ENCODE measurements at places on chromosomes 2 and 18. TPM values are rescaled to one million over a fixed set of nuclear protein-coding genes. Genes with fewer than 3 reads are reported as not detected.

GRCh38 chr2:186508263-186508662 lies 22.2 kb downstream of the ZC3H15 start:
- no peaks in the 10 kb centered on the region for H3K27me3 ChIP-seq
- no peak for DNase-seq
- no peak overlapping the region for H3K4me3 ChIP-seq
- H3K36me3 ChIP-seq: peaks cover 31% of the 10 kb centered on the region
- no peak overlapping the region for H3K27ac ChIP-seq
- peaks cover 15% of the 10 kb centered on the region for H3K4me1 ChIP-seq

GRCh38 chr2:27873091-27873490 lies 17.1 kb downstream of the RBKS start:
- no peak overlapping the region for H3K27ac ChIP-seq
- H3K4me1 ChIP-seq: no peaks in the 10 kb centered on the region
- H3K4me3 ChIP-seq: no peak overlapping the region
- peaks cover 9% of the 10 kb centered on the region for H3K36me3 ChIP-seq
- H3K27me3 ChIP-seq: no peaks in the 10 kb centered on the region
- DNase-seq: no peak

The MRO gene
- 0.40 TPM for total RNA-seq

- H3K27me3 ChIP-seq: no peaks in the 10 kb centered on the region
- H3K4me1 ChIP-seq: no peaks in the 10 kb centered on the region
- H3K4me3 ChIP-seq: no peak overlapping the region
- H3K27ac ChIP-seq: no peak overlapping the region
- peaks cover 35% of the 10 kb centered on the region for H3K36me3 ChIP-seq
These were observed 139.7 kb downstream of the ROCK1 start for GRCh38 chr18:20971886-20972267.

GRCh38 chr2:141555876-141556470 lies 574.8 kb downstream of the LRP1B start:
- no peak overlapping the region for H3K4me3 ChIP-seq
- H3K27me3 ChIP-seq: no peaks in the 10 kb centered on the region
- no peak overlapping the region for H3K27ac ChIP-seq

- H3K4me1 ChIP-seq: no peaks in the 10 kb centered on the region
- no peaks in the 10 kb centered on the region for H3K36me3 ChIP-seq
- no peaks in the 10 kb centered on the region for H3K27me3 ChIP-seq
- H3K4me3 ChIP-seq: no peak overlapping the region
- no peak for DNase-seq
These were observed 216.2 kb downstream of the PDE1A start for GRCh38 chr2:182210669-182211068.

- DNase-seq: no peak
- no peak overlapping the region for H3K4me3 ChIP-seq
- peaks cover 31% of the 10 kb centered on the region for H3K4me1 ChIP-seq
- no peaks in the 10 kb centered on the region for H3K27me3 ChIP-seq
- no peaks in the 10 kb centered on the region for H3K36me3 ChIP-seq
These were observed 52.1 kb downstream of the NCK2 start for GRCh38 chr2:105796791-105797190.

DNA sequence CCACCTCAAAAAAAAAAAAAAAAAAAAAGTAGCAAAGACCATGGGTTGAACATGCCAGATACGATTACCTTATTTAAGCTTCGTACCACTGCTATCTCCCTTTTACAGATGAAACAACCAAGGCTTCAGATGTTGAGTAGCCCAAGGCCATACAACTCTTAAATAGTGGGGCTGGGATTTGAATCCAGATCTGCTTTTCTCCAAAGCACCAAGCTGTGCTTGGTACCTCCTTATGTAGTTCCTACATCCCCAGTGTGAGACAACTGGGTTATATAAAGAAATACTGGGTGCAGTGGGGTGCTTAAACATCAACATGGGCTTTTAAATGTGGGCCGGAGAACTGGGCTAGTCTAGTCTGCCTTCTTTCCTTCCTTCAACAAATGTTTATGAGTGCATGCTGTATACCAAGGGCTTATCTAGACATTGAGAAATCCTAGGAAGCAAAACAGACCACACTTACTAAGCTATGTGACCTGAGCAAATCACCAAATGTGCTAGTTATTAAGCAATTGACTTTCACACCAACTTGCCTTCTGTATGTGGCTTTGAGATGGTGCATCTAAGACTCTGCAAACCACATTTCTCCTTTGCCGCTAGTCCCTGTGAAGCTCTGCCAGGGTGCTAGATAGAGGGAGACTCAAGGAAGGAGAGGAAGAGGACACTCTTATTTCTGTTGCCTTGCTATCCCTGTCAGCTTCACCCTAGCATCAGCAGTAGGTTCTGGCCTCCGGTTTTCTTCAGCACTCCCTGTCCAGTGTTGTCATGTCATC lies 206.8 kb upstream of the FBXO11 start:
- no peaks in the 10 kb centered on the region for H3K27me3 ChIP-seq
- peaks cover 46% of the 10 kb centered on the region for H3K4me1 ChIP-seq
- peak overlapping the region; percentile 38 for H3K4me3 ChIP-seq
- H3K27ac ChIP-seq: peak overlapping the region; percentile 69

DNA sequence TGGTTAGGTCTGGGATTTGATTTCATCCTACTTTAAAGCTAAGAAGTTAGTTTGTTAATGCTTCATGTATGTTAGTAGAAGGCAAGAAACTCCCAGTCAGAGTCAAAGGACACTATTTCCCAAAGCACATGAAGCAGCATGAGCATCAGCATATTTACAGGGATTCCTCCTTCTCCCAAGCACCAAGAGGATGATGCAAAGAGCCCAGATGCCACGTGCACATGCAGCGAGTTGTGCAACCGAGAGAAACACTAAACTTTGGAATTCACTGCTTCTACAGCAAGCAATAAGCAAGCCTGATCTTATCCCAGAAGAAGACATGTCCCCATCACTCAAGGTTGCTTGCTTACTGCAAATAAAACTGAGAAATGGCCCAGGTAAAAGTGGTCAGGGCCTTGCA lies 32.5 kb downstream of the CPO start:
- H3K36me3 ChIP-seq: no peaks in the 10 kb centered on the region
- no peak for DNase-seq
- no peak overlapping the region for H3K4me3 ChIP-seq

The LHCGR gene
- total RNA-seq: not detected

DNA sequence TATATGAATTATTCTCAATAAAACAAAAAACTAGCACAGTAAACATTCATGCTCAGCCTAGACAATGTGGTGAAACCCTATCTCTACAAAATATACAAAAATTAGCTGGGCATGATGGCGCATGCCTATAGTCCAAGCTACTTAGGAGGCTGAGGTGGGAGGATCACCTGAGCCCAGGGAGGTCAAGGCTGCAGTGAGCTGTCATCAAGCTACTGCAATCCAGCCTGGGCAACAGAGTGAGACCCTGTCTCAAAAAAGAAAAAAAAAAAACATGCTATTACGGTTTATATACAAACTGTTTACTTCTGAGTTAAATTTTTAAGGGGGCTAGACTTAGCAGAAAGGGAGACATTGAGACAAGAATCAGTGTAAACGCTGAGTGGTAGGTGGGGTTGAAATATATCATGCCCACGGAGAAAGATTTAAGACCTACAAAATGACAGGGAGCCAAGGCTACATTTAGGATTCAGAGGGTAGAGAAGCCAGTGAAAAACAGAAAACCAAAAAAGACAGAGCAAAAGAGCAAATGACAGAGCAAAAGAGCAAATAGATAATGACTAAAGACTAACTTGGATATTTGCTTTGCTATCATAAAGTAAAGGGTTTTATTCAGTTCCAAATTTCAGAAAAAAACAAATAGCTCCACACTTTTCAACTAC lies 7.5 kb downstream of the TTC32 start:
- peaks cover 29% of the 10 kb centered on the region for H3K4me1 ChIP-seq
- H3K4me3 ChIP-seq: no peak overlapping the region
- H3K27me3 ChIP-seq: no peaks in the 10 kb centered on the region
- H3K27ac ChIP-seq: no peak overlapping the region
- H3K36me3 ChIP-seq: no peaks in the 10 kb centered on the region
- no peak for DNase-seq

The PFN4 gene
- total RNA-seq: 1.2 TPM

DNA sequence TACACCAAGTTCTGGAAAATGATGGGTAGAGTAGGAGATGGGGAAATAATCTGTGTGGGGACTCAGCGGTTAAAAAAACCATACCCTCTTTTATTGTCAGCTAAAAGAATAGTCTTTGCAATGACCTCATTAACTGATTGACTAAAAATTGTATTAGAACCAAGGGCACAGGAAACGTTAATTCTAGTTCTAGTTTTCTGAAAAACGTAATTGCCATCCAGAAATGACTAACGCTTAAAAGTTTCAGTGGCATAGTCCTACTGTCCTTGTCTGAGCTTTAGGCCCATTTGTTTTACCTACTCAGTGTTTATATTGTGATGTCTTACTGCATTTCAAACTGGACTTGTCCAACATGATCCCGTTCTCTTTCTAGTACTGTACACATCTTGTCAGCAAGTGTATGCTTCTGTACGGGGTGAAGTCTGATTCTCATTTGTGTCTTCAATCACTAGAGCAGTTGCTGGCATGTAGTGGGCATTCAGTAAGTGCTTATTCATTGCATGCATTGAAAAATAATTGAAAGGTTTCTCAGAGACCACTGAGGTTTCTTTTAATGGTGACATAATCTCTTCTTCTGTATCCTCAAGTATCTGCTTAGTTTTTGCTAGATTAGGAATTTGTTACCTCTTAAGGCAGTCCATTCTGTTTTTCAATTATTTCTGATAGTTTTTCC lies 81.5 kb downstream of the ZNF407 start:
- no peak overlapping the region for H3K4me3 ChIP-seq
- DNase-seq: no peak
- H3K27ac ChIP-seq: no peak overlapping the region
- no peaks in the 10 kb centered on the region for H3K27me3 ChIP-seq

DNA sequence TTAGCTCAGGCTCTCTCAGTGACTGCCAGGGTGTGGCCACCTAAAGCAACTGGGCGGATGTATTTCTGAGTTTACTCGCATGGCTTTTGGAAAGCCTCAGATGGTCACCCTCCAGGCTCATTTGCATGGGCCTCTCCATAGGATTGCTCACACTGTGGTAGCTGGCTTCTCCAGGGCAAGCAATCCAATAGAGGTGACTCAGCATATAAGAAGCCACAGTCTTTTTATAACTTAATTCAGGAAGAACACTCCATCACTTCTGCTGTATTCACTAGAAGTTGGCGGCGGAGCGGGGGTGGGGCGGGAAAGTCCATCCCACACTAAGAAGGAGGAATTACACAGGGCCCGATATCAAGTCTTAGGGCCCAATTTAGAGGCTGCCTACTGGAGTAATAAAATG lies 3.6 kb upstream of the DOK6 start:
- H3K4me1 ChIP-seq: peaks cover 15% of the 10 kb centered on the region
- H3K27me3 ChIP-seq: peaks cover 46% of the 10 kb centered on the region
- no peak for DNase-seq
- H3K27ac ChIP-seq: no peak overlapping the region

DNA sequence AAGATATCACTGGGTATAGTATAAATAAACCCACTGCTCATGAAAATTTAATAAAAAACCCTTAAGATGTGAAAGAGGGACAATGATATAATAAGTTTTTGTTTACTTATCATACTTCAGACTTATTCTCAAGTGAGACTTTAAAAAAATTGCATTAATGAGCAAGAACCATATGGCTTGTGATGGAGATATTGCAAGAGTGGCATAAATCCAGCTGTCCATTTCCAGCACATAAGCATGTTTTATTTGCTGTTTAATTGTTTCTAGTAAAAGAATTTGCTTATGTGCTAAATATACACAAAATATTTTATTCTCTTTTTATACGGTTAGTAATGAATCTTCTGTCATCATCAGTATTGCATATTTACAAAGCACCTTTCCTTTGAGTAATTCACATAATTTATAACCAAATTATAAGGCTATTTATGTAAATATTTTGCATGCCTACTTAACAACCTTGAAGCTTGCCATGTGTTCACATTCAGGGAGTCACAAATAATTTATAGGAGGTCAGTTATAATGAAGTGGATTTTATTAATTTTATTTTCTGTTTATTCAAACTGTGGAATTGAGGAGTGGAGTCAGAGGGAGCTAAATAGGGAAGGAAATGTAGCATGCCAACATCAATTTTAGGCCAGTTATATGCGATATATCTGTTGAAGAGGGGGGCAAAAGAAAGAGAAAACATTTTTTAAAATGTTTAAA lies 318.5 kb upstream of the CWC22 start:
- DNase-seq: no peak
- H3K36me3 ChIP-seq: no peaks in the 10 kb centered on the region

Measured in mesothelial cell of epicardium (in vitro differentiated cells).